ENCODE measurements at places on chromosomes 7 and 10.

GRCh38 chr7:153190452-153190851 lies 430.9 kb downstream of the ACTR3B start:
- DNase-seq = no peak

DNA sequence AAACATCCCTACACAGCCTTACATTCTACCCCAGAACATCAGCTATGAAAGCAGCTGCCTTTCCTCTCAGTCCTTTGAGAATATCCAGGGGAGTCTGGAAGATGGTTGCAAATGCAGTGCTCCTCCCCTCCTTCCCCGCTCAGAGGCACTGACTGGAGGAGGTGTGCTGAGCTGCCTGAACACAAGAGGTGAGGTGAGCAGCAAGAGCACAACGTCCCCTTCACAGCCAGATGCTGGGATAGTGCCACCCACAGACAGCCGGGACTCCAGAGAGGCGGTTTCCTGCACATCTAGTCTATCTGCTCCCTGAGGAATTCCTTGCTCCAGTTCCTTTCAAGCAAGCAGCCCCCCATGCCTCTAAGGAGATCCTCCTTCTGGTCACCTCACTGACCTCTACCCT lies 74.2 kb downstream of the EZH2 start:
- no peak for DNase-seq

GRCh38 chr7:87060288-87060537 lies 759 bp upstream of the ELAPOR2 start:
- no peak for DNase-seq

DNA sequence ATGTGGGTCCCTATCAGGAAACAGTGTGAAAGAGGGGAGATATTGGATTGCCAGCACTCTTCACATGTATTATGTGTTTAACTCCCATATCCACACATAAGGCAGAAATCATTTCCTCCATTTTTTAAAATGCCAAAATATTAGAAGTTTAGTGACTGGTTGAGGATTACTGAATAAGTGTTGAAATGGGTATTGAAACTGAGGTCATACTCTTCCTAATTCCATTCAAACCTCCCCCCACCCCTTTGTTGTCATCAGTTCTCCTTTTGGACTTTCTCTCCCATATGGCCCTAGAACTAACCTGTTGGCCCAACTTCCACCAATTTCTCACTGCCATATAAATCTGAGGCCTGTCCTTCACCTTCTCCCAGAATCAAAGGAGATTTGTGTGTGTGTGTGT lies 81.6 kb downstream of the EVX1 start:
- no peak for DNase-seq

- no peak for DNase-seq
Observed at GRCh38 chr10:122507616-122508015, 46.3 kb downstream of the HTRA1 start.

GRCh38 chr10:103676058-103676785 lies 179.2 kb downstream of the SH3PXD2A start:
- peak; percentile 62 for DNase-seq

- DNase-seq = peak; percentile 86
Observed at GRCh38 chr10:24908793-24909423, 43.5 kb downstream of the PRTFDC1 start.

GRCh38 chr10:130215151-130215930 lies 79.2 kb downstream of the GLRX3 start:
- no peak for DNase-seq
